ENCODE measurements at places on chromosomes 6 and 20.

GRCh38 chr20:36396847-36397630 is 90.9 kb downstream of the DLGAP4 start:
- no peak for DNase-seq

DNA sequence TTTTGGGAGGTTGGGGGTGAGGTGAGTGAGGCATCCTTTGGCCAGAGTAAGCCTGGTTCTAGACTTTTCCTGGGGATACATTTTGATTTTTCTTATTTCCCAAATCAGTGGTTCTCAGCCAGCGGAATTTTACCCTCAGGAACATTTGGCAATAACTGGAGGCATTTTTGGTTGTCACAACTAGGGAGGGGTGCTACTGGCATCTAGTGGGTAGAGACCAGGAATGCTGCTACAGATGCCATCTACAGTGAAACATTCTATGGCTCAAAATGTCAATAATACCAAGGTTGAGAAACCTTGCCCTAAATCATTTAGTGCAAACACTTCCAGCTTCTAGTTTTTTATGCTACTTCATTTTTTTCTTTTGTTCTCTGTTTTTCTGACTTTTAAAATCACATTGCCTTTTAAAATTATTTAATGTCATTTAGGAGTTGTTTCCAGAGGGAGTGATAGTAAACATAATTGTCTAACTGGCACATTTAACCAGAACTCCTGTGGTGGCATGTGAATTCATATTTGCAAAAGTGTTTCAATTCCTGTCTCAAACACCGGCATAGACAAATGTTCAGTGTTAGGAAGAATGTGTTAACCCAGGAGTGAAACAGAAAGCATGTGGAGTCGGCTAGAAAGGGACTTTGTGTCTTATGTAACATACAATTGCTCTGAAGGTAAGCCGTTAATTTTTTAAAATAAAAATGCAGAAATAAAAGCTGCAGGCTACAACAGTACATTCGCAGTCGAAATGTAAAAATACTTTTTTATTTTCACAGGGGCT is 59.0 kb downstream of the QRSL1 start:
- DNase-seq: no peak

DNA sequence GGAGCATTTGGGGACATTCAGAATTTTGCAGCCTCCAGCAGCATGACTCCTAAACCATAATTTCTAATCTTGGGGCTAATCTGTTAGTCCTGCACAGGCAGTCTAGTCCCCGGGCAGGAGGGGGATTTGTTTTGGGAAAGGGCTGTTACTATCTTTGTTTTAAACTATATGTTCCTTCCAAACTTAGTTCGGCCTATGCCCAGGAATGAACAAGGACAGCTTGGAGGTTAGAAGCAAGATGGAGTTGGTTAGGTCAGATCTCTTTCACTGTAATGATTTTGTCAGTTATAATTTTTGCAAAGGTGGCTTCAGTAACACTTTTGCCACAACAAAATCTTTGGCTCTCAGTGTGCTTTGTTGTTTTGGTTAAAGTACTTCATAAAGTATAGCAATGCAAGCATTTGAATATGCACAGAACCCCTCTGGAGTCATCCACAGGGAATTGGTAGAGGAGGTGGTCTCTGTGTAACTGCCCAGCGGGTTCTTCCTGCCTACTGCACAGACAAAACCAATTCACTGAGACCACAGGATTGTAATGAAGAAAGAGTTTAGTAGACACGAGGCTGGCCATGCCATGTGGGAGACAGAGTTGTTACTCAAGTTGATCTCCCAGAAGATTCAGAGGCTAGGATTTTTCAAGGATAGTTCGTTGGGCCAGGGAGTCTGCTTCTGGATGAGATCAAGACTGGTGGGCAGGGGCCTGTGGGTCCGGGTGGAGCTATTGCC is 224.1 kb upstream of the MYLIP start:
- DNase-seq: no peak

- peak; percentile 60 for DNase-seq
Observed at GRCh38 chr20:48826883-48827771, 672 bp downstream of the PREX1 start.

DNA sequence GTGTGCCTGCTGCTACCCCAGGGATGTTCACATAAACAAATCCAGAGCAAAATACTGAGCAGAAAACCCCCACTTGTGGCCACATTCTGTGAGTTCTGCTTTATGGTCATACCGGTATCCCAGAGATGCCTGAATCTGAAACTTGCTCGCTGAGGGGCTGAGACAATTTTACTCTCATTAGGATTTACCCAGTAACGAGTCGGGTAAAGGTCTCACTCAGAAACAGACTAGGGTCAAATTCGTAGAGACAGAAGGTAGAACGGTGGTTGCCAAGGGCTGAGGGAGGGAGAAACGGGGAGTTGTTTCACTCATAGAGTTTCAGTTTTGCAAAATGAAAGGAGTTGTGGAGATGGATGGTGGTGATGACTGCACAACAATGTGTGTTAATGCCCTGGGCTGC is 45.4 kb upstream of the NKX2-2 start:
- no peak for DNase-seq

DNA sequence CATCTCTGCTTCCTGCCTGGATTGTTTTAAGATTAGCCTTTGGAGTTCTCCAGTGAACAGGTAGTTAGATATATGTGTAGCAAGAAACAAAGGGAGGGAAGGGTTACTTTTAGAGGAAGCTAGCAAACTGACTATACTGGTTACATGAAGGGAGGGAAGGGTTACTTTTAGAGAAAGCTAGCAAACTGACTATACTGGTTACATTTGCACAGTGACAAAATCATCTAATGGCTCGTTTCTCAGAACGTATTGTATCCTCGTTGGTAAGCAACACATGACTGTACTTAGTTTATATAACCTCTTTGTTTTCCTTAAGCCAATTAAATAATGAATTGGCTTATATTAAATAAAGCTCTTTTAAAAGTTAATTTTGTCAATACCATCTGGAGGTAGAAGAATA is 540.9 kb downstream of the EPM2A start:
- DNase-seq: no peak

All from lower lobe of right lung (tissue), 2 donors.